Type B pancreatic cell (in vitro differentiated cells): ENCODE measurements at places on chromosomes 13 and 19. TPM values are rescaled to one million over a fixed set of nuclear protein-coding genes. Genes with fewer than 3 reads are reported as not detected.

Gene REEP6
- 17.3 and 34.5 TPM in 2 replicates for total RNA-seq

Gene ASF1B
- 14.8 and 27.4 TPM in 2 replicates for total RNA-seq

Gene C1QTNF9B
- not detected in 2 replicates for total RNA-seq

Gene CEACAM19
- 6.1 and 6.3 TPM in 2 replicates for total RNA-seq

Gene CNFN
- total RNA-seq: 3.3 and 5.6 TPM in 2 replicates

Gene ACP5
- total RNA-seq: 3.2 and 6.0 TPM in 2 replicates

Gene LRCH1
- 17.4 and 23.0 TPM in 2 replicates for total RNA-seq

Gene RGL3
- 44.8 and 49.6 TPM in 2 replicates for total RNA-seq

Gene RNASEH2B
- total RNA-seq: 25.0 and 37.8 TPM in 2 replicates

Gene RASIP1
- total RNA-seq: 1.9 and 4.6 TPM in 2 replicates

Gene BCAM
- 105 and 124 TPM in 2 replicates for total RNA-seq

Gene KRTDAP
- total RNA-seq: 0.80 and 2.0 TPM in 2 replicates

Gene PRODH2
- 11.5 and 20.6 TPM in 2 replicates for total RNA-seq

Gene TNFAIP8L1
- total RNA-seq: 4.3 and 8.9 TPM in 2 replicates

Gene NDUFS7
- total RNA-seq: 83.3 and 98.3 TPM in 2 replicates

Gene CACNG6
- total RNA-seq: 0.27 and 0.98 TPM in 2 replicates

Gene CYP2A6
- total RNA-seq: not detected in 2 replicates

Gene CRLF1
- total RNA-seq: 2.8 and 7.8 TPM in 2 replicates

Gene ANGPTL4
- 4.2 and 4.7 TPM in 2 replicates for total RNA-seq

Gene RUBCNL
- 1.1 TPM in 2 replicates for total RNA-seq

Gene SRRM5
- total RNA-seq: 0.56 and 0.69 TPM in 2 replicates

Gene FGF22
- total RNA-seq: not detected in 2 replicates

Gene CFAP97D2
- not detected in 2 replicates for total RNA-seq

Gene PSG6
- not detected in 2 replicates for total RNA-seq

Gene IGFL3
- not detected in 2 replicates for total RNA-seq

Gene INSL3
- not detected in 2 replicates for total RNA-seq

Gene WASF3
- total RNA-seq: 15.2 and 40.2 TPM in 2 replicates

Gene LILRA6
- total RNA-seq: not detected in 2 replicates

Gene GADD45B
- total RNA-seq: 31.1 and 67.3 TPM in 2 replicates

Gene PCDH20
- 7.2 and 13.4 TPM in 2 replicates for total RNA-seq

Gene CATSPERD
- total RNA-seq: 0.41 TPM in 1 of 2 replicates, not detected in the other

Gene FPR2
- total RNA-seq: not detected in 2 replicates

Gene ZGLP1
- total RNA-seq: 5.5 and 17.0 TPM in 2 replicates

Gene LILRA1
- total RNA-seq: not detected in 2 replicates

Gene C19orf67
- not detected in 2 replicates for total RNA-seq

Gene ZNF610
- 15.5 and 18.0 TPM in 2 replicates for total RNA-seq

Gene UBAC2
- total RNA-seq: 66.0 and 77.2 TPM in 2 replicates

Gene FOSB
- 28.4 and 178 TPM in 2 replicates for total RNA-seq

Gene GSX1
- total RNA-seq: not detected in 2 replicates

Gene TEX101
- not detected in 2 replicates for total RNA-seq

Gene CLDND2
- total RNA-seq: 0.97 TPM in 1 of 2 replicates, not detected in the other

Gene CCL25
- total RNA-seq: 1.4 and 5.6 TPM in 2 replicates

Gene SLITRK6
- 13.0 and 14.5 TPM in 2 replicates for total RNA-seq

Gene ANKRD10
- 87.9 and 142 TPM in 2 replicates for total RNA-seq

Gene RNF17
- 0.12 TPM in 1 of 2 replicates, not detected in the other for total RNA-seq

Gene OR7C1
- total RNA-seq: not detected in 2 replicates

Gene IFNL1
- total RNA-seq: not detected in 2 replicates

Gene LGALS7
- 1.8 and 1.9 TPM in 2 replicates for total RNA-seq

Gene IL11
- total RNA-seq: 0.46 and 0.48 TPM in 2 replicates
